ENCODE measurements at places on chromosomes 12 and 14.
A peak's percentile ranks its signal among the peaks of the same experiment; 100 is the strongest.

- no peak for DNase-seq
Measured at GRCh38 chr12:44431647-44432343, 444.3 kb downstream of the NELL2 start.

- no peak for DNase-seq
Measured at GRCh38 chr12:48043771-48044170, 39.5 kb upstream of the COL2A1 start.

DNA sequence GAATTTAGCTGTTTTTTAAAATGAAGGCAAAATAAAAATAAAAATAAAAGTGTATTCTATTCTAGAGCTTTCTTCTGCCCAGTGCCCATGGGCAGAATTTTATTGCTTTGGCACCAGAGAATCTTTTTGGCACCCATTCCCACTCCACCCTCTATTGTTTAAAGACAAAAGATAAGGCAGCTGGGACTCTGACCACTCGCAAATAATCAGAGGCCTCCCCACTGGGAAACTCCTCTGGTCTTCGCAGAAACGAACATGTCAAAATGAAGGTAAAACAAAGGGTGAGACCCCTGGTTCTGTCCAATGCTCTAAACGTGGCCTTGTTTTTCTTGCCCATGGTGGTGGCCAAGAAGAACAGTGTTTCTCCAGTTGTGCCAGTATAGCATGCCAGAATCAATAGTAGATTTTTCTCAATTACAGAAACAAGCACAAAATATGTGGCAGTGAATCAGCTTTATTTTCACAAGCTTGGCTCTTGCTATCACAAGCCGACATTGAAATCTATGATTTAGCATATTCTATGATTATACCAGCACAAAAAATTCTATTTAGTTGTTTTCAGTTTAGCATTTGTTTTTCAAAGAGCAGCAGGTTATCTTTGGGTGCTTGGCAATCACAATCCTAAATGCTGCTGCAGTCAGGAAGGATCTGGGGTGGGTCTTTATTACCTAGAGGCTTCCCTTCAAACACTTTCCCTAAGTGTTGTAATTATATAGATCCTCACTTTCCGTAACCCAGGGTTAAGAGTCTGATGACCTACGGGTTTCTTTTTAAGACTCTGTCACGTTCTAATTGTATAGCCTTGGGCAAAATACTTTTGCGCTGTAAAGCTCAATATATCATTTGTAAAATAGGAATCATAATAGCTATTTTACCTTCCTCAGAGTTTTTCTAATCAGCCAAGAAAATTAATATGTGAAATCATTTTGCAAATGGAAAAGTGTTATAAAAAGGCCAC, 50.5 kb downstream of the KITLG start:
- no peak for DNase-seq

DNA sequence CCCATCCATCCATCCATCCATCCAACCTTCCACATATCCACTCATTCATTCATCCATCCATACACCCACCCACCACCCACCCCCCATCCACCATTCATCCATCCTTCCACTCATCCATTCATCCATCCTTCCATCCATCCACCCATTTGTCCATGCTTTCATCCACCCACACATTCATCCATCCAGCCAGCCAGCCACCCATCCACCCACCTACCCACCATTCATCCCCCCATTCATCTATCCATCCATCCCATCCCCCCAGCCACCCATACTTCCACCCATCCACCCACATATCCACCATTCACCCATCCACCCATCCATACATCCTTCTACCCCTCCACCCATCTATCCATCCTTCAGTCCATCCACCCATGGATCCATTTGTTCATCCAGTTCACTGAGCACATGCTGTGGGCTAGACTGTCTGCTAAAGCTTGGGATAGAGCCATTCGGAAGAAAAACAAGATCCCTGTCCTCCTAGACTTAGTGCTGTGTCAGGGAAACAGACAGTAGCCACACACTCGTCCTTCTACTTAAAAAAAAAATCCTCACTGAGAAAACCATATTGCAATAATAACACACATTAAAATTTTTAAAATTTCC, 377.5 kb downstream of the ADGRD1 start:
- DNase-seq: no peak

GRCh38 chr14:74569806-74570591, 42.0 kb downstream of the LTBP2 start:
- DNase-seq: peak; percentile 64

- no peak for DNase-seq
Measured at GRCh38 chr12:95286713-95287112, 69.1 kb downstream of the VEZT start.

DNA sequence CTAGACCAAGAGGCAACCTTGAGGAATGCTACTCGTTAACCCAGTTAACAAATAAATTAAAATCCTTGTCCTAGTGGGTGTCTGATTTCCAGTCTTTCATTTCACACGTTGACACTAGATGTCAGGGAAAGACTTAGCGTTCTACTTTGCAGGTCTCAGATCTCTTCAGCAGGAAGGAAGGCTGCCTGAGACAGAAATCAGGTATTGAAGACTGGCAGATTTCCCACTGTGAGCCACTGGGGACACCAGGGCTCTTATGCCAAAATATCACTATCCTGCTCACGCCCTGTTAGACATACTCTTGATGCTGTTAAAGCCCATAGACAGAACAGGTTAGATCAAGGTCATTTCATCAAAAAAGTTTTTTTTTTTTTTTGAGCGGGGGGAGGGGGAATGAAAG, 33.0 kb downstream of the EMP1 start:
- DNase-seq: no peak

GRCh38 chr14:55749201-55749812, 169.3 kb downstream of the KTN1 start:
- peak; percentile 29 for DNase-seq

DNA sequence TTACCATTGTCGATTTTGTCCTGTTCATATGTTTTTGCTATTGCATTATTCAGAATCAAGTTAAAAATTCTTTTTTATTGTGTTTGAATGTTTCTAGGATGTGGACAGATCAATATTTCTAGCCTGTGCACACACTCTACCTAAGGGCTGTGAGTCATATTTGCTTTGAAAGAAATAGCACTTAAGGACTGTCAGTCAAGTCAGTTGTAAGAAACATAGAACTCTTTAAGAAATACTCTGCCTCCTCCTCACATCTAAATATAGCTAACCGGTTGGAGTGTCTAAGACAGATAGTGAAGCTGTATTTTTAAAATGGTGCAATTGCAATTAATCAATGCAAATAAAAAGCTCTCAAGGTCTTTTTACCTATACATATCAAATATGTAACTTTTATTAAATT, 17.9 kb upstream of the MGST1 start:
- no peak for DNase-seq

DNA sequence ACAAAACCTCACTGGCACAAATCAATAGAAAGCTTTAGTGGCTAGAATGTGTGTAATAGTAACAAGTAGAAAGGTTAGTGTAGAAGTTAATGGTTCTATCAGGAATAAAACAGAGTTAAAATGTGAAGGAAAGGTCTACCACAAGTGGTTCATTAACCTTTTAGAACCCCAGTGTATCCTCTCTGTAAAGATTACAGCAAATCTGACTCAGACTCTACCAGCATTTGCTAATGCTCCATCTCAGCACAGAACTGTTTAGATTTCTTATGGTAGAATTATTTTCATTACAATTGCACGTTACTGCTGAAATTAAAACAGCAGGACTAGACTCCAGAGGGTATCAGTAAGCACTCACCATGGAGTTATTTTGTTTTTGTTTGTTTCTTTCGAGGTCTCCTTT, 609.0 kb upstream of the LMO3 start:
- no peak for DNase-seq

GRCh38 chr14:39884091-39884490, 451.9 kb upstream of the FBXO33 start:
- no peak for DNase-seq

- DNase-seq: peak; percentile 85
Measured at GRCh38 chr14:77459072-77459723, 1.3 kb downstream of the AHSA1 start.

GRCh38 chr12:65123435-65124063, 2.4 kb upstream of the WIF1 start:
- peak; percentile 19 for DNase-seq

- DNase-seq: no peak
Measured at GRCh38 chr14:102872020-102872419, 50.4 kb upstream of the AMN start.

DNA sequence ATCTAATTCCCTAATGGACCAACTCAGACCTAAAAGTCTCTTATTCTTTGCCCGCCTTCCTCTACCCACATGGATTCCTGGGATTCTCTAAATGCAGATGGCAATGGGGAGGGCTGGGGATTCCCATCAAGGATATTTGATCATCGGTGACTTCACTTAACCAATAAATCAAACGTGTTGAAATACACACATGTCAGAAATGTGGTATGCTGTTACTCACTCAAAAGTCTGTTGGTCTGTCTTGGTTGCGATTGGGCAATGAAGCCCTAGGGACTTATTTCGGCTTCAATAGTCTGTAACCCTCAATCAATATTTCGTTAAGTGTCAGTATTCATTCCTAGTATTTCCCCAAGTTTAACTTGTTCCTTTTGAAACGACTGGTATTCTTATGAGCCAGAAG, 117.2 kb upstream of the DIO3 start:
- DNase-seq: peak; percentile 8

- no peak for DNase-seq
Measured at GRCh38 chr14:82190742-82191141, 657.1 kb upstream of the SEL1L start.
